Activated CD4-positive, alpha-beta T cell treated with anti-CD3 and anti-CD28 coated beads for 1 hour (primary cell): ENCODE measurements at places on chromosomes 2 and 18.
A peak's percentile ranks its signal among the peaks of the same experiment; 100 is the strongest.

DNA sequence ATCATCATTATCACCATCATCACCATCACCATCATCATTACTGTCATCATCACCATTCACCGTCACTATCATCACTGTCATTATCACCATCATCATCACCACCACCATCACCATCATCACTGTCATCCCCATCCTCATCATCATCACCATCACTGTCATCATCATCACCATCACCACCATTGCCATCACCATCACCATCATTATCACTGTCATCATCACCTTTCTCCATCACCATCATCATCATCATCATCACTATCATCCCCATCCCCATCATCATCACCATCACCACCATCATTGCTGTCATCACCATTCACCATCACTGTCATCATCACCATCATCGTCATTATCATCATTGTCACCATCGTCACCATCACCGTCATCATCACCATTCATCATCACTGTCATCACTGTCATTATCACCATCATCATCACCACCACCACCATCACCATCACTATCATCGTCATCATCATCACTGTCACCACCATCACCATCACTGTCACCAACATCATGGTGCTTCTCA is 9.8 kb downstream of the HPCAL1 start:
- DNase-seq = no peak

DNA sequence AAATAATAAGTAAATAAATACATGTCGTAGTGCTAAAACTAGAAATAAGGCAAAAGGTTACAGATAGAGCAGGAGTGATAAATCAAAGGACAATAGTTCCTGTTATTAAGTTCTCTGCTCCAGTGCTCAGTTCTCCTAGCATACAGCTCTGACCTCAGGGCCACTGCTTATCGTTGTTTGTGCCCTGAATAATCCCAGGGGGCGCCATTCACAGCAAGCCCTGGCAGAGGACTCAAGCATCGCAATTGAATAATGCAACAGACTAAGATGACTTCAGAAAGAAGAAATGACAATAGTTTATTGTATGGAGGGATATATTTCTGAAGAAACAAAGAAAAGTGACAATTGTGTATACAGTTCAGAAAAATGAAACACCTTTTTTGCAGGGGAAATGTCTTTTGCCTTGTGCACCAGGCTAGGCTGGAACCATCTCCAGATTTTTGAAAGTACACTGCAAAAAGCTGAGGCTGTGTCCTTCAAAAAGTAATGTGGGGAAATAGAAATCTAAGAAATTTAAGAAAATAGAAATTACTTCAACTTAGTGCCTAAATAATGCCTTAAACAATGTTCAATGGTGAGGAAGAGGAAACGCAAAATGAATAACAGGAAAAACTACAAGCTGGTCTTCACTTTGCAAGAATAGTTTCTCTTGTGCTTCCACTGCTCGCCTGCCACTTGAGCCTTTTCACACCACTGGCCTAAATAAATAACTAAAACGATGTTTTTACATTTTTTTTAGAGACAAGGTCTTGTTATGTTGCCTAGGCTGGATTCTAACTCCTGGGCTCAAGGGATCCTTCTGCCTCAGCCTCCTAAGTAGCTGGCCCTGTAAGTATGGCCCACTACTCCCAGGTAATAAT is 19.0 kb upstream of the CCNYL1 start:
- DNase-seq = peak; percentile 35

GRCh38 chr2:45033302-45033701 is 24.1 kb upstream of the SIX2 start:
- DNase-seq = no peak

DNA sequence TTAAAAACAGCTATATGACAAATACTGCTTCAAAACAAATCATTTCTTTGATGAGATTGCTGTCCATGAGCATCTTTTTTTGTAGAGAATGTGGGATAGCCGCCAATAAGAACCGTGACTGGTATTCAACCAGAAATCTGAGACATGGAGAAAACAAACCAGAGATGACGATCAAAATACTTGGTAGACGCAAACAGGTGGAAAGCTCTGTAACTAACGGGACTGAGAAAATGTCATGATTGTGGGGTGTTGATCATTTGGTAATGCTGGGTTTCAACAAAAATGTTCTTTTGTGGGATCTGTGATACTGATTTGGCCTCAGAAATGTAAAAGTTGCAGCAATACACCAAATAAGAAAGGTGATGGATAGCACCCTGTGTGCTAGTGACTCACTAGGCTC is 364.8 kb downstream of the NYAP2 start:
- DNase-seq = no peak

- no peak for DNase-seq
These were observed 21.3 kb downstream of the INHBB start for GRCh38 chr2:120367221-120367620.

DNA sequence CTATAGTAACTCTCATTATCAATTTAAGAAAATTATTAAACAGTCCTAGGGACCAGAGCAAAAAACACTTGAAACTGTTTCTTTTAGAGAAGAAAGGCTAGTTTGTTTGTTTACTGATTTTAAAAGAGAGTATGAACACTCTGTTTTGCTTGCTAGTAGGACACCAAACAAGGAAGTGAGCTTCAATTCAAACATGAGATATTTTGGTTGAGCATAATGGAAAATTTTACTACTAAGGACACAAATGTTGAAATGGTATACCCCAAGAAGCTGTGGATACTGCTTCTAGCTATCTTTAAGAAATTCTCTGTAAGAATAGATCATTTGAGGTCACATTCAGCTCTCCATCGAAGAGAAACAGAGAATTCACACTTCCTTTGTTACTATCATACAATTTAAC is 216.3 kb upstream of the SMAD7 start:
- DNase-seq = no peak

DNA sequence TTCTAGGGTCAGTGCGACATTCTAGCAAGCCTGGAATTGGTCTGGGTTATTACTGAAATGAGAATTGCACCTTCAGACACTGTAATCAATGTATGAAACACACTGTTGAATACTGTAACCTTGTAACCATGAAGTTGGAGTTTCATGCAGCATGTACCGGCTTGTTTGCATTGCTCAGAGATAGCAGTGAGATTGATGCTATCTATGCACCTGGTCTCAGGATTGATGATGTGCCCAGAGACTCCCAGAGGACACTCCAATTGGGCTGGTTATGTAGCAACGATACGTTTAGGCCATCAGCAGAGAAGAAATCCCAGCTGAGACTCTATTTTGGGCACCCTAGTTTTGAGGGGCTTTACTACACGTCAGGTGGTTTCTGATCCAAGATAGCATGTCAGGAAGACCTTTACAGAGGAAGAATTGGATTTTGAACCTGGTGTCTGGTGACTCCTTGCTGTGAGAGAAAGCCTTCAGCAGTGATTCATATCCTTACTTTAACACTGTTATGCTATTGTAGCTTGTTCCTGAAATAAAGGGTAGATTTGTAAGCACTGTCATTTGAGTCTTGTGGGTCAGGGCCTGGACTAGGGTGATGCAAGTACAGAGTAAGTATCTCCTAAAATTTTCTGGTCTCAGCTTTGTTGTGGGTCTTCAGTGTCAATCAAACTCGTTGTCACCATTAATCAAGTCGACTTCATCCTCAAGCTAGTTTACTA is 305.1 kb upstream of the GULP1 start:
- no peak for DNase-seq

GRCh38 chr2:241817126-241817820 is 8.3 kb downstream of the NEU4 start:
- DNase-seq = no peak

DNA sequence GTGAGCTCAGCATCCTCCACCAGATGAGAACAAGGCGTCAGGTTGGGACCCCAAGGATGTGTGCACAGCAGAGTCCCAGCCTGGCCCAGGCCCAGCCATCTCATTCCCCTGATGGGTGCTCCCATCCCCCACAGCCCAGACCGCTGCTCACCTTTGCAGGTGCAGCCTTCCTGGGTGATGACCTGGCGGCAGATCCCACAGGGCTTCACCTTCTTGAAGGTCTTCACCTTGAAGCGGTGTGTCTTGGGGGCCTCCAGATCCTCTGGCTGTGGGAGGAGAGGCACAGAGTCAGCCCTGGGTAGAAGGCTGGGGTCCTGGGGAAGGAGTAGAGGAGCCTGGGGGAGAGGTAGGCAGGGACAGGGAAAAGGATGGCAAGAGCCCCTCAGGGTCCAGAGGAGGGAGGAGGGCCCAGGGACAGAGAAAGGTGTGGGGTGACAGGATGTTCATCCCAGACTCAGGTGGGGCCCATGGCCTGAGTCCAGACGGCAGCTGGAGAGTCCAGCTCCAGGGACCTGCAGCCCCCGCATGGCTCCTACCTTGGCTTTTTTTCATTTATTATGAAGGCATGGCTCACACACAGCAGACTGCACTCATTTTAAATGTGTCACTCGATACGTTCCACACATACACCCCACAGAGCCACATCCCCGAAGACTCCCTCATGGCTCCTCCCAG is 11.9 kb downstream of the TNS1 start:
- no peak for DNase-seq

DNA sequence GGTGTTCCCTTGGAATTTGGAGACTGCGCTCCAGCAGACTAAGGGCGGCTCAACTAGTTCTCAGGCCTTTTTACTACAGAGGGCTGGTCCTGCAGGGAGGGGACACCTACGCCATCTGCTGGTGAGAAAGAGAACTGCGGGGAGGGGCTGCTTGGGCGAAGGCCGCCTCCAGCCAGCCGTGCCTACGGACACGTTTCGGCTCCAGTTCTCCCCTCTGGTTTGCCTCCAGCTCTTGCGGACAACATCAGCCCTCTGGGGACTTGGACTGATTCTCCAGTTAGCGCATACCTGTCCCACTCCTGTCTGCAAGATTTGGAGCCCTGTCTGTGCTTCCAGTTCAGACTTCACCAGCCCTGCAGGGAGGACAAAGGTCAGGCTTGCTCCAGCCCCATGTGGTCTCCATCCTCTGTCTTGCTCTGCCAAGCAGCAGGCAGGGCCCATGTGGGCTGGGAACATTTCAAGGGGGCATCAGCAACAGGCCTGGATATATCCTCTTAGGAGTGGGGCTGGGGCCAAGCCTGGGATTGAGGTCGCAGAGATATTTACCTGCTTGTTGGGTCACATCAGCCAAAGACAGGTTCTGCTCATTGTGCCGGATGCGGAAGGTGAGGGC is 10.3 kb downstream of the PTPRN start:
- peak; percentile 75 for DNase-seq

- no peak for DNase-seq
These were observed 219.9 kb upstream of the FBXO11 start for GRCh38 chr2:48126162-48126561.

- DNase-seq = no peak
These were observed 15.4 kb downstream of the AFF3 start for GRCh38 chr2:100126897-100127401.

DNA sequence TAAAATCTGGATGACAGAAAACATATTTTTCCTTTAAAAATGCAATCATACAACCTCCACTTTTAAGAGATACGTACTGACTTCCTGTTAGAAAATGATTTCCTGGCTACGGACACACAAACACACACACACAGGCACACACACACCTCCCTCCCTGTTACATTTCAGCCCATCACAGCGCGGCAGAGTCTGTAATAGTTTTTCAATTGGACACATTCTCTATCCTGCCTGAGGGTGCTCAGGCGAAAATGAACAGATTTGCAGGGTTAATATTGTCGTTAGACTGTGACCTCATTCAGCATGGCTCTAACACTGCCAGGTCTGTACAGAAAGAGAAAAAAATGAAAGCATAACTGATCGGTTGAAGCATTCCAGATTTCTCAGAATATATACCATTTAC is 45.0 kb downstream of the KCTD1 start:
- DNase-seq = no peak

GRCh38 chr2:168694866-168695265 is 107.6 kb upstream of the NOSTRIN start:
- DNase-seq = no peak

GRCh38 chr2:80078290-80079036 is 226.1 kb downstream of the LRRTM1 start:
- DNase-seq = no peak

- DNase-seq = no peak
These were observed 54.9 kb upstream of the CRIM1 start for GRCh38 chr2:36300697-36301096.

DNA sequence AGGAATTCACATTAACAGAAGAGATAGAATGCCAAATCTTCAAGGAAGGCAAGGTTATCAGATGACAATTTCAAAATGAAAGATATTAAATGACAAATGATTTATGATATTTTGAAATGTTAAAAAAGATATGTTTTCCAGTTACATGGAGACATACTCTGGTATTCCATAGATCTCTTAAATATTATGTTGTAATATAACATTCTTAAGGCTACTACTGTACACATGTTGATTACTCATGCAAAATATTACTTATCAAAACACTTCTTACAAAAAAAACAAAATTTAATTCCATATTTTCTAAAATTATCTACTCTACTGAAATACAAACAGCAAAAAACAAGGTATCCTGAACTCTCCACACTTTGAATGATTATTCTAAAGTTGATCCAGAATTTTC is 22.9 kb downstream of the RTTN start:
- no peak for DNase-seq

DNA sequence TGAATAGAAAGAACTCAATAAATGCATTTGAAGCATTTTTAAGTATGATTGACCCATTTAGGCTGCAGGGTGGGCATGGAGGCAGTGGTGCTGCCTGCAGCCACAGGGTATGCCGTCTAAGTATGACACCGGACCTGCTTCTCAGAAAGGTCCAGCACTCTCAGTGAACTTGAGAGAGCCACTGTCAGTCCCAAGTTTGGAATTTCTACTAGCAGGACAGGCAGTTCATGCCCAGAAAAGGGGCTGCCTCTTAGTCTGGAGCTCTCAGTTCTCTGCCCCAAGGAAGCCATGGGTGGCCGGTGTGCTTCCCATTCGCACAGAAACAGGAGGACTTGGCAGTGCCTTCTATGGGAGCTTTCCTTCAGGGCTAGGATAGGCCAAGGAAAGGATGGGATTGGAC is 24.0 kb upstream of the MYCN start:
- no peak for DNase-seq

DNA sequence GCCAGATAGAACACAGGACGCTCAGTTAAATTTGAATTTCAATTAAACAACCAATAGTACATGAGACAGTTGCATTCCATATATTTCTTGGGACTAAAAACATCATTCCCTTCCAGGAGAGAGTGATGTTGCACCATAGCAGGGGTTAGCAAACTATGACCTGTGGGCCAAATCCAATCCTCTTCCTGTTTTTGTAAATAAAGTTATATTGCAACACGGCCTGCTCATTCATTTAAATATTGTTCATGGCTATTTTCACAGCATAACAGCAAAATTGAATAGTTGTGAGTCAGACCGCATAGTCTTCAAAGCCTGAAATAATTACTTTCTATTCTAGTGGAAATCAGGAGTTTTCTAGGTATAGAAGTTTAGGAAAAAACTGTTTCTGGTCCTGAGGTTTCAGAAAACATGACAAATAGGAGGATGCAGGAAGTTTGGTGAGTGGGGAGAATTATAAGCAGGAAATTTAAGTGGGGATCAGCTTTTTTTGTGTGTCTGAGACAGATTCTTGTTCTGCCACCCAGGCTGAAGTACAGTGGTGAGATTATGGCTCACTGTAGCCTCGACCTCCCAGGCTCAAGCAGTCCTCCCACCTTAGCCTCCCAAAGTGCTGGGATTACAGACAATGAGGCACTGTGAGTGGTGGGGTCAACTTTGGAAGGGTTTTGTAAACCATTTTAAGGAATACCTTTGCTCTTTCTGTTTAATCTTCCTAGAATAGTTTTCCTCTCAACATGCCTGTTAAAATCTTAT is 131.5 kb downstream of the SOCS6 start:
- no peak for DNase-seq
